ENCODE measurements at places on chromosomes 3 and 15.

GRCh38 chr3:184691397-184692231, 20.2 kb downstream of the MAGEF1 start:
- no peak for DNase-seq

DNA sequence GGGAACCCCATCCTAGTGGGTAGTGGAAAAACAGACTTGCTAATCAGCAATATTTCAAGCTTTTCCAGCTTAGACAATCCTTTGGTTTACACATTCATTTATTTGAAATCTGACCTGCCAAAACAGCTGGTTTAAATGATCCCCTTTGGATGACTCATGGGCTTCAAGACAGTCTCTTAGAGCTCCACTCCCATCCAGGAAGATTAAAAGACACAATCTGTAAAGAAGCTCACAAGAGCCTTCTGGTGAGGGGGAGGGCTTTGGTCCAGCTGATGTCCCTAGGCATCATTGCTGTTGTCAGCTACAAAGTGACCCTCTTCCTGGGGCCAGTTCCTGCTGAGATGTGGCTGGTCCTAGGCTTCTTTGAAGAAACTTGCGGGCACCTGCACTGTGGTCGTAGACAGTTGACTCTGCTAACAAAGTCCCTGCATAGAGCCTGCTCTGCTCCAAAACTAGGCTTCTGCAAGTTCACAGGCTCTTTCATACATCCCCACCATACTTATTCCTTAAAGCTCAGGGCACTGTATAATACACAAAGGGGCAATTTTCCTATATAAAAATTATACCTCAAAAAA, 73.7 kb downstream of the IGSF11 start:
- no peak for DNase-seq

- no peak for DNase-seq
Observed at GRCh38 chr3:59135096-59135495, 85.3 kb upstream of the CFAP20DC start.

DNA sequence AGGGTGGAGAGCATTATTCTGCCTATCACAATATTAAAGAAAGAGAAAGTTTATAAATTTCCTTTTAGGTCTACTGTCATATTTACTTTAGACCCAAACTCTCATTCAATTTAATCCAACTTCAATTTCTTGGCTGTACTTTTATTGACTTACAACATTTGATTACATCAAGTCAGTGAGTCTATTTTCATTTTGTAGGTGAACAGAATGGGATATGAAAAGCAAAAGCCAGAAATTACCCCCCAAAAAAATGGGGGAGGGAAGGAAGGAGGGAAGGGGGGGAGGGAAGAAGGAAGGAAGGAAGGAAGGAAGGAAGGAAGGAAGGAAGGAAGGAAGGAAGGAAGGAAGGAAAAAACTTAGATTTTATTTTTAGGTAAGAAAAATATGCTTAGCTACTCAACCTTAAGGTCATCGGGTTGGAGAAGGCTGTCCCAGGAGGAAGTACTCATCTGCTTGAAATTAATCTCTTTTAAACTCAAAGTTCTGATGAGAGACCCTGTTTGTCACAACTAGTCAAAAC, 320.1 kb upstream of the ATP11B start:
- DNase-seq, result no peak

DNA sequence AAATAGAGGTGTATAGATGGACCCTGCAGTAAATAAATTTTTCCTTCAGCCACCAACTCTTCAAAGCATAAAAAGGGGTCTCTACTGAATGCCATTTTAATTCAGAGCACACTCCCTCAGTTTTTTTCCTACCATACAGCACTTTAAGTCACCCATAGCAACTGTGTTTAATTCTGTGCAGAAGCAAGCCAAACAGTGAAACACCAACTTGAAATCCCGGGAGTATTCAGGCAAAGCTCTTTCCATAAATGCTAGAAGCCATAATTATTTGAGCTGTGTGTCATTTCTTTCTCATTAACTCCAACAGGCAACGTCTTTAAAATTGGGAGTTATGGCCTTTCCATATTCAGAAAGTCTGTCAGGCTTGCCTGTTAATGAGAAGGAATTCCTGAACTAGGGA, 562.1 kb downstream of the GRM7 start:
- no peak for DNase-seq

GRCh38 chr3:13528217-13528867, 20.6 kb upstream of the FBLN2 start:
- DNase-seq, result no peak

GRCh38 chr3:149489060-149489690, 14.7 kb downstream of the TM4SF4 start:
- no peak for DNase-seq

DNA sequence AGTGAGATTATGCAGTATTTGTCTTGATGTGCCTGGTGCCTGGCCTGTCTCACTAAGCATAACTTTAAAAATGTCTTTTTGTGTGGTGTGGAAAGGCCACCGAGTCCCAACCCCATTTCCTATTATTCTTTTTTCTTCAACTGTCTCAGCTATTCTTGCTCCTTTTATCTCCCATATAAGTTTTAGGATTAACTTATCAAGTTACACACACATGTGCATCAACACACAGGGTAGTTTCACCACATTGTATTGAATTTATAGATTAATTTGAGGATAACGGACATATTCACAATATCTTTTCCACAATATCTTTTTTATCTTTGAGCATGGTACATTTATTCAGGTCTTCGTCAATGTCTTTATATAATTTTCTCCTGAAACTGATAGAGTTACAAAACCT, 127.6 kb downstream of the RYR3 start:
- DNase-seq, result no peak

DNA sequence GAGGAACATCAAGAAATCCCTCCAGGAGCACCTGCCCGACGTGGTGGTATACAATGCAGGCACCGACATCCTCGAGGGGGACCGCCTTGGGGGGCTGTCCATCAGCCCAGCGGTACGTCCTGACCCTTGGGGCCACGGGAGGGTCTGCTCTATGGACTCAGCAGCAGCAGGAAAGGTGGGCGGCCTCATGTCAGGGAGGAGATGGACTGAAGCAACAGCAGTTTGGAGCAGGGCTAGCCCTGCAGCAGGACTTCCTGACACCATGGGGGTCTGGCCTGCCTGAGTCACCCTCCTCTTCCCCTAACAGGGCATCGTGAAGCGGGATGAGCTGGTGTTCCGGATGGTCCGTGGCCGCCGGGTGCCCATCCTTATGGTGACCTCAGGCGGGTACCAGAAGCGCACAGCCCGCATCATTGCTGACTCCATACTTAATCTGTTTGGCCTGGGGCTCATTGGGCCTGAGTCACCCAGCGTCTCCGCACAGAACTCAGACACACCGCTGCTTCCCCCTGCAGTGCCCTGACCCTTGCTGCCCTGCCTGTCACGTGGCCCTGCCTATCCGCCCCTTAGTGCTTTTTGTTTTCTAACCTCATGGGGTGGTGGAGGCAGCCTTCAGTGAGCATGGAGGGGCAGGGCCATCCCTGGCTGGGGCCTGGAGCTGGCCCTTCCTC, 24.2 kb downstream of the HDAC11 start:
- DNase-seq, result no peak

- no peak for DNase-seq
Observed at GRCh38 chr3:168394439-168394838, 298.7 kb upstream of the GOLIM4 start.

GRCh38 chr3:34016925-34017587, 218.6 kb downstream of the PDCD6IP start:
- DNase-seq, result no peak

GRCh38 chr3:161314836-161315395, 56.4 kb downstream of the SPTSSB start:
- no peak for DNase-seq

DNA sequence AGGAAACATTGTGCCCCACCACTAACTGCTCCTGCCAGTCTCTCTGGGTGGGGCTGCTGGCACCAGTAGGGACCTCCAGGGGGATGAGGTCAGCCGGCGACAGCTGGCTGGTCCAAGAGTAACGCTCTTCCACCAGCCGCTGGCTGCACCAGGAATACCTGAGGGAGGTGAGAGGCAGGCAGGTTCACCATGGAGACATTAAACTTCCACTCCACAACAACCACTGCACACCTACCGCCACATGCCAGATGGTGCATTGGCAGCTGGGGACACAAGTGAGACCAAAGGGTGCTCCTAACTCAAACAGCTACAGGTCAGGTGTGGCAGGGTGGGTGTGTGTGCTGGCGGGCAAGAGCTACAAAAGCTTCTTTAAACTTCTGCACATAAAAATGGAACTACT, 4.5 kb downstream of the POLG start:
- DNase-seq, result no peak

DNA sequence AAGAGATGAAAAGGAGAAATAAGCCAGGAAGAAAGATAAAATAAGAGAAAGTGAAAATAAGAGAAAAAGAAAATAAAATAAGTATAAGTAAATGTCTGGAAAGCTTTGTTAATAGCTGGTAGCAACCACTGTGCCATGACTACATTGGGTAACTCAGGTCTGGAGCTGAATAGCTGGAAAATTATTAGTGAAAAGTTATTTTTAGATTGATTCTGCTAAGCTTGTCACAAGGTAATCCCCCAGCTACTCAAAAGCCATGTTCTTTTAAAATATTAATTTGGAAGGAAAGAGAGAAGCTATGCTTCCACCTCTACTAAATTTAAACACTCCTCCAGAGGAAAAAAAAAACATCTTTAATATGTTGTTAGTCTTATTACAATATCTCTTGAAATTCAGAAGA, 104.8 kb upstream of the THSD4 start:
- no peak for DNase-seq

Data from SHP77 treated with DMSO at 0.1 percent for 48 hours (cell line).